ENCODE measurements at places on chromosomes 2 and 18. TPM values are rescaled to one million over a fixed set of nuclear protein-coding genes. Genes with fewer than 3 reads are reported as not detected.

The POMC gene
- total RNA-seq, result 0.58 TPM

The CYBRD1 gene
- total RNA-seq, result 18.4 TPM

The DNAJC5G gene
- total RNA-seq, result 0.47 TPM

The ZC3H8 gene
- 4.3 TPM for total RNA-seq

DNA sequence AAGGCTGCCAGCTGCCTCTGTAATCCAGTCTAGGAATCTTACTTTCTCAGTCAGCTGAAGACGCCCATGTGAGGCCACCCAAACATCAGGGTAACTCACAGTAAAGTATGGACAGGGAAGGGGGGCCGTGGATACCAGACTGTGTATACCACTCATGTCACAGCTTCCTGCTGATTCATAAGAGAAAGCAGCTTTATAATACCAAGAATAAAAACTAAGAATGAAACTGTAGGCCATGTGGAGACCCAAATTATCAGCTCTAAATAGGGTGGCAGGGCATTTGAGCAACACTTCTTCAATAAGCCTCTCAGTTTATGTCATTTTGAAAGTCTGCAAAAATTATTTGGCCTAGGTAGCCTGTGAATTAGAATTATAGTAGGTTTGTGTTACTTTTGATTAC is 115.0 kb upstream of the CDCA7 start:
- no peak for DNase-seq

DNA sequence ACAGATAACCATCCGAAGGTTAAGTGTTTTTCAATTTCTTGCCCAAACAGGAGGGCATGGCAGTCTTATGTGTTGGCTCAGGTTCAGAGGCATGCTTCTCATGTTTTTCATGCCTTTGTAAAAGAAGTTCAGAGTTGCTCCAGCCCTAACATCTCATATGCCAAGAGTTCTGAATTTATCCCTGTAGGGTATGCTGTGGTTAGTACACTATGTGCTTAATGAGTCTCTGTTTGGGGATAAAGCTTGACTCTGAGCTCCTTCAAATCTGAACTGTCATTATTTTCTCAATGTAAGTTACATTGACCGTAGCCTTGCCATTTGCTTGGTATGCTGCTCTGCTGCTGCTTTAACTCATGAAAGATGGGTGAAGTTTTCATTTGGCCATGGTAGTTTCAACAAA is 67.9 kb upstream of the PNPT1 start:
- no peak for DNase-seq

GRCh38 chr2:183927406-183928325 is 670.7 kb upstream of the ZNF804A start:
- no peak for DNase-seq

- DNase-seq, result no peak
Measured at GRCh38 chr2:9124231-9124741, 82.3 kb upstream of the ASAP2 start.

The TTC27 gene
- 16.2 TPM for total RNA-seq

DNA sequence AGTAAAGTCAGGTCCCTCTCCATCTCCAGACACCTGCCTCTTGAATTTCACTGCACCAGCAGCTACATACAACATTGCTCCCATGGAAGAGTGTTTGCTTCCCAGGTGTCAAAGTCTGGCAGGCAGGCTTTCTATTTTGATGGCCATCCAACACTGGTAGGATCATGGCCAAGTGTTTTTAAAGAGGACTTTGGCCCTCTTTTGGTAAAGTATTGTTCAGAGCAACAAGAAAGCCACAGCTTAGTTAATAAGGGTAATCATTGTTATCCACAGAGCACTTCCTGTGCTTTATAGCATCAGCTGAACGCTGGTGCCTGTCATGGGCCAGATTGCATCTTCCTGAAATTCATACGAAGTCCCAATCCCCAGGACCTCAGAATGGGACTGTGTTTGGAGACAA is 133.2 kb downstream of the NCK2 start:
- DNase-seq, result no peak

DNA sequence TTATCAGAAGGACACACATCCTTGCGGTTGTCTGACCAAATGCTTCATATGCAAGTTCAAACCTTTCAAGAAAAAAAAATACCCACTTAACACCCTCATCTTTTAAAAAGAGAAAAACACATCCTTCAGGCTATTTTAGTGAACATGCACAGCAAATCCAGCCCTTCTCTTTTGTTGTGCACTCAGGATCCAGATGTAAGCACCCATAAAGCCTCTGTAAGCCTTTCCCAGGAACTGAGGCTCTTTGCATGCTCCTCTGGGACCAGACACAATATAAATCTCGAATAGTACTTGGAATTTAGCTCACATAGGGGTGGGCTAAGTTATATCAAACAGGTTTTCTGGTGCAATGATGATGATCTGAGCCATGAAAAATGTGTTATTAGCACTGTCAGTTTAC is 308.8 kb upstream of the FAM98A start:
- no peak for DNase-seq

DNA sequence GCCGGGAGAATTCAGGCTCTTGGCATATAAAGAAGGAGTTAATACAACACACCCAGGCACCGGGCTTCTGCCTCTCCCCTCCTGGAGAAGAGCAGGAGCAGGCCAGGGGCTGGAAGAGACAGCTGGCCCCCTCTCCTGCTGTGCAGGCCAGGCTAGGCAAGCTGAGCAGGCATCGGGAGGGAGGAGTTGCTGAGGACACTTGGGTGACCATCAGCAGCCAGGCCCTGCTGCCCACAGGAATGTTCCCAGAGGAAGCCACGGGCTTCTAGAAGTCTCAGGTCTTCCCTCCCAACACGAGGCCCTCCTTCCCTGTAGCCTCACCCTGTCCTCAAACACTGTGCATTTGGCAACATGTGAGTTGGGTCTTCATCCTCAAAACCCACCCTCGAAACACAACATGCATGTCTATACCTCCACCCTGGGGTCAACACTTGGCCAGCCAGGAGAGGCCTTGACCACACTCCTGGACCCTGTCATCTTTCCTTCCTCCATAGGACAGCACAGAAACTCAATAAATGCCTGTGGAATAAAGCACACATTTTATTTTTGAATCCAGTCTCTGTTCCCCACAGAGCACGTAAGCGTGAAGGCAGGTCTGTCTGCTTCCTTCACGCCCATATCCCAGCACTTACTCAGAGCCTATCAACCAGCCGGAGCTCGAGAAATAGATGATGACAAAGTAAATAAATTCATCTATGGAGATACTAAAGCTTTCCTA is 433.8 kb upstream of the ID2 start:
- DNase-seq, result no peak

DNA sequence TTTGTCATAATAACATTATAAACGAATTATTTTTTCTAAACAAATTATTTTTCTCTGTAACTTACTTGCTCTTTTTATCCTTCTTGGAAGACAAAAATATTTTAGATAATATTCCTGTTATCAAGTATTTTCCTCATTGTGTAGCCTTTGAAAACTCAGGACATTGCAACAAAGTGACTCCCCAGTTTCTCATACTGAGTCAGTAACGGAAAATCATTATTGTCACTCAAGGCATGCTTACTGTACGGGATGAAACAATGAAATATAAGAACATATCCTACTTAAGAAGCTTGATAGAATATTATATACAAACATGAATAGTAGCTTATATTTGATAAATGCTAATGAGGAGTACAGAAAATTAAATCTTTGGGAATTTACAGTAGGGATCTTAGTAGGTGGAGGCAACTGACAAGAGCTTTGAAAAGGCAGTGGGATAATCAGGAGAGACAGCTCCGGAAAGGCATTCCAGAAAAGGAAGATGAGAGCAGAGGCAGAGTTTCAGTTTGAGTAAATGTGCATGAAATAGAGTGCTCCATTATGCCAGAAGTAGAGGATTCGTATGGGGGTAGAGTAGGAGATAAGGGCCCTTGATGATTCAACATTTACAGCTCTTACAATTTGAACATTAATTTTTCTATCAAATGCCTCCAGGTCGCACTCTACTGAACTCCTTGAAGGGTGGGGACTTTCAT is 14.0 kb upstream of the YES1 start:
- DNase-seq, result no peak

GRCh38 chr2:65388051-65388531 is 44.3 kb downstream of the SPRED2 start:
- no peak for DNase-seq

GRCh38 chr2:61660511-61661388 is 122.6 kb upstream of the XPO1 start:
- no peak for DNase-seq

DNA sequence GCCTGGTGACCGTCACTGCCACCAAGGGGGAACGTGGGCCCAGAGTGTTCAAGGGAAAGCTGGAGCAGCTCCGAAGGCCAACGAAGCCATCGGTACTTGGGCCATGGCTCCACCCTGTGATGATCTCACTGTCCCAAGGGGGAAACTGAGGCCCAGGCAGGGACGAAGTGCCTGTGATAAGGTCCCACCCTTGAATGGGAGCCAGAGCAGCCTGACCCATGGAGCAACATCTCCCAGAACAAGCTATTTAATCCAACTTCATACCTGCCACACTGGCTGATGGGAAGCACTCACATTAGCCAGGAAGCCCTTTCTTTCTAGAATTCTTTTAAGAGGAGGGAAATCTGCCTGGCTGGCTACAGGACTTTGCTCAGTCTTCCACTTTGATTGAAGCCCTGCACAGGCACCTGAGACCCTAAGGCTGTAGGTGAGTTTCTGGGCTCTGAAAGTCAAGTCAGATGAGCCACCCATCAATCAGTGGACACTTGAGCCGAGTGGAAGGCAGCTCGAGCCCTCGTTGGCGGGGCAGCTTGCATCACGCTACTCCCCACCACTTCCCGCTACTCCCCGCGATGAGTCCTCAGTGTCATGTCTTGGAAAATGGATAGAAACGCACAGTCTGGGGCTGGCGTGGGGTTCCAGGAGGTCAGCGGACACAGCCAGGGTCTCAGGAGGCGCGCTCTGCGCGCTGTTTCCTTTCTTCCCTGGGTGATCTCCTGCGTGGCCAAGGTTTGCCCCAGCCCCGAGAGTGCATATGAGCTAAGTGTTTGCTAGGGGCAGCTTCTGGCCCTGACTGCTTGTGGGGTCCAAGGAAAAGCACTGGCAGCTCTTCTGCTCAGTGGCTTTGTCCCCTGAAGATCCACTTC is 2.5 kb upstream of the HS6ST1 start:
- no peak for DNase-seq

DNA sequence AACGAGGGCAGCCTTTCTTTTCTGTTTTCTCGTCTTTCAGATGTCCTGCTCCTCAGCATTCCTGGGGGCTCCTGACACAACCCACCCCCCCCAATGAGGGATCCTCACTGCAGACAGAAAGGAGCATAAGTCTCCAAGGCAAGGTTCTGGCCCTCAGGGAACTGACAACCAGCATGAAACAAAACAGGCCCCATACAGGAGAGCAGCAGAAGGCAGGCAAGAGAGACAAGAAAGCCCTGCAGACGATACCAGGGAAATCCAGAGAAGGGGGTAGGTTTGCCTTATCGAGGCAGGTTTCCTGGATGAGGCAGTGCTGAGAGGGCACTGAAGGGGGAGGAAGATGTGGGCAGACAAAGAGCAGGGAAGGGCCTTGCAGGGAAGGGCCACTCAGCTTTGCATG is 103.9 kb upstream of the EPAS1 start:
- no peak for DNase-seq

DNA sequence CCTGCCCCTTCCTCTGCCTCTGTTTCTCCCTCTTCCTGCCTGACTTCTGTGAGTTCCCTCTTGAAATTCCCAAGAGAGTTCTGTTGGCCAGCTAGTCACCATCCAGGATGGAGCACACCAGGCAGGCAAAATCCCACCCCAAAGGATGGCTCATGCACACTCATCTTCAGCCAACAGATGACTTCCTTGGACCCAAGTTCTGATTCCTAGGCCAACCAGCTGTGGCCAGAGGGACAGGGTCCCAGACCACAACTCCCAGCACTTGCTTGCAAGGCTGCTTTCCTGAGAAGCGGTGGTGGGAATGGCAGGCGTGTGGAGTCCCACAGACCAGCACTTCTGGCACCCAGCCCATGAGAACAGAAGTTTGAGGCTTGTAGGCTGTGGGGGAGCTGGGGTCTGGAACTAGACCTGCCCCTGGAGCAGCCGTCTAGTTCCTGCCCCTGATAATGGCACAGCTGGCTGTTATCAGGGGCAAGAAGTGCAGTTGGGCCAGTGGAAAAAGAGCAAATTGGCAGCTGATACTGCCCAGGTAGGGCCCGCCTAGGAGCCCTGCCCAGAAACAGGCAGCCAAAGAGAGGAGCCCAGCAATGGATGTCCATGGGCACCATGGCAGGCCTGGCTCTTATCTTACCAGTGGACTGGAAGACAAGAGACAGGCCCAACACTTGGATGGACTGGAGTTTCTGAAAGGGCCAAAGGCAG is 56.7 kb downstream of the CYP26B1 start:
- no peak for DNase-seq

GRCh38 chr2:47002031-47002430 is 86.4 kb upstream of the MCFD2 start:
- no peak for DNase-seq

DNA sequence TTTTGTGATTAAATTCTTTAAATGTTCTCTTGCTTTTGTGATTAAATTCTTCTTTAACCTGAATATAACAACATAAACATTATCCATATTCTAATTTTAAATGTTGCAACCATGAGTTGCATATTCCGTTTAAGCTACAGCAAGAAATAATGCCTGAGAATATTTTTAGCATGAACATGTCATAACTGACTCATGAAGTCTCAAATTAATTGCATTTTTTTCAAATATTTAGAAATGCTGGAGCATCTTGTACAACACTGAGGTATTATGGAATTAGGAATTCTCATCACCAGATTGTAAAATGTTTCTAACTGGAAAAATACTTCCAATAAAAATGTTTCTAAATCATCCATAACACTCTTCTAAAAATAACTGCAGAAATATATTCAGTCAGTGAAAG is 14.7 kb downstream of the ROCK2 start:
- no peak for DNase-seq

The KCNIP3 gene
- total RNA-seq, result 2.2 TPM

- DNase-seq, result no peak
Measured at GRCh38 chr2:77328134-77328931, 193.8 kb downstream of the LRRTM4 start.
